CD14-positive monocyte (primary cell): ENCODE measurements at places on chromosomes 5 and 9. TPM values are rescaled to one million over a fixed set of nuclear protein-coding genes. Genes with fewer than 3 reads are reported as not detected.

RAPGEF1 gene
- polyA plus RNA-seq = 68.3 and 71.7 TPM in 2 replicates

ALDH1A1 gene
- polyA plus RNA-seq = 105 TPM

SLC4A9 gene
- polyA plus RNA-seq = not detected

GCNT4 gene
- not detected for polyA plus RNA-seq

PLPPR1 gene
- polyA plus RNA-seq = not detected

C1QTNF2 gene
- polyA plus RNA-seq = not detected

WNT8A gene
- polyA plus RNA-seq = not detected

PCDHGB2 gene
- not detected for polyA plus RNA-seq

CD74 gene
- 7,550 and 11,444 TPM in 2 replicates for polyA plus RNA-seq

TESK1 gene
- 2.9 TPM for polyA plus RNA-seq

HAVCR1 gene
- polyA plus RNA-seq = 0.09 and 1.1 TPM in 2 replicates

PCDHB13 gene
- polyA plus RNA-seq = not detected
